ENCODE measurements at places on chromosomes 1 and 21.
A peak's percentile ranks its signal among the peaks of the same experiment; 100 is the strongest.

DNA sequence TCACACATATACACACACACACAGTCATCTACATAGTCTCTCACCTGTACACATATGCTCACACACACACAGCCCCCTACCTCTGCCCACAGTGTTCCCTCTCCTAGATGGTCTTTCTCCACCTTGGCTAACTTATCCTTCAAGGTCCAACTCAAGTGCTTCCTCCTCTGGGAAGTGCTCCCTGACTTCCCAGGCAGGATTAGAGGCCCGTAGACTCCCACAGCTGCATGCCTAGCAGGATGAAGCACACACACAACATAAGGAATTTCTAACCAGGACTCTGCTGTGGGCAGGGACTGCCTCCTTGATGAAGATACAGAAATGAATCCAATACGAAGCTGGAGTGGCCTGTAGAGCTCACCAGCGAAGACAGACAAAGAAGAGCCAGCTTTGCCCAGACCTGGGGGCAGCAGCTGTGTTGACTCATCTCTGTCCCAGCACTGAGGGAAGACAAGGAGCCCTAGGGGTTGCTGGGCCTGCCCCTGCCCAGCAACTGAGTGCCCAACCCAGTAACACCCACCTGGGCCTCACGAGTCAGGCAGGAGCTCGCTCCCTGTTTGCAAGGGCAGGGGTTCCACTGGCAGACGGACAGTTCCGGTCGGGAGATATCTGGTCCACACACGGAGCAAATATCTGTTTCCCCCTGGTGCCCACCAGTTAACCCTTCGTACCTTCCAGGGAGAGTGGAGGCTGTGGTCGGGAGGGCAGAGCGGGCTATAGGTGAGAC is 100.8 kb downstream of the DMRTB1 start:
- no peak for DNase-seq

DNA sequence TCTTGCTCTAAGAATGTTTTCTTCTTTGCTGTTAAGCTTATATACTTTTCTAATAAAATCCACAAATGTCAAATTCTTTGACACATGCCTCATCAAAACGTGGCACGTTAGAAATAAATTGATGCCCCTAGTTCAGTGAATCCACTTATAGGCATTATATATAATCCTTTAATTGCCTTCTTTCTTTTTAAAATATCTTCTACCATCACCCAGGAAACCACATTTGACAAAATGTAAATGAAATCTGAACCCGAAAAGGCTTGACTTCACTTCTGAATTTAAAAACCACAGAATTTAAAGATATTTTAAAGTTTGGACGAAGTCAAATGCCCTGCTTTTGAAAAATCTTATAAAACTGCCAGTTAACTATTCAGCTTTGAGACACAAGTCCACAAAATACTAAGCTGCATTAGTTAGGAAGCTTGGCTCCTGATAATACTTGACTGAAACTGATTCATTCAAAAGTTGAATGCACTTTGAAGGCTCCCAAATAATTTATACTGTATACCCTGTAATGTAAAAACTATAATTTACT is 22.4 kb upstream of the KIFAP3 start:
- no peak for DNase-seq

DNA sequence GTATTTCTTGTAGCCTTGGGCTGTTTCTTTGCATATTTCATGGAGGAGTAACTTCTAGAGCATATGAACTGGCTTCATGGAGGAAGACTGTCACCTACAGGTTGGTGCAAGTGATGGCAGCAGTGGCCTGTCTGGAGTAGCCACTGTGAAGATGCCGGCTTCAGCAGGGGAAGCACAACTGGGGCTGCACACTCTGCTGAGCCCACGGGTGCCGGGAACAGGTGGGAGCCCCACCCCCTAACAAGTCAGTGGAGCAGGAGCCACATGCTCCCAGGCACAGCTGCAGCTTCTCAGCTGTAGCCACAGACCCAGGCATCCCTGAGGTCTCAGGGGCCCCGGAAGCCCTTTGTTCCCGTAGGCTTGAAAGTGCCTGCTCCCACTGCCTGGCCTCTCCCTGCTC is 43.2 kb upstream of the C1orf185 start:
- peak; percentile 6 for DNase-seq

GRCh38 chr21:19508844-19509243 is 1105.3 kb upstream of the TMPRSS15 start:
- no peak for DNase-seq

DNA sequence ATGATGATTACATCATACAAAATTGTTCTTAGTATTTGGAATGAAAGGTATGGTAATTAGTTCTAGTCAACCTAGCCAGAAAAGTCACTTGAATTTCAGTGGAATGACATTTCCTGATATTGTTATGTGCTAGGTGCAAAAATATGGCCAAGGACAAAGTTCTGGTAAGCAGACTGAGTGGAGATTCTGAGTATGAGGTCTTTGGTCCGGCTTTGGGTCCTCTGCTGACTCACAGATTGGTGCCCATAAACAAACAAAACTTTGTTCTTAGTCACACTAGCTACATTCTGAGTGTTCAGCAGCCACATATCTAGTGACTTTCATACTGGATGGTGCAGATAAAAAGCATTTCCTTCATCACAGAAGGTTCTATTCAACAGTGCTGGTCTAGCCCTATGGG is 206.1 kb downstream of the ZNF648 start:
- DNase-seq = no peak

GRCh38 chr1:53657891-53658396 is 81.0 kb downstream of the GLIS1 start:
- DNase-seq = no peak

DNA sequence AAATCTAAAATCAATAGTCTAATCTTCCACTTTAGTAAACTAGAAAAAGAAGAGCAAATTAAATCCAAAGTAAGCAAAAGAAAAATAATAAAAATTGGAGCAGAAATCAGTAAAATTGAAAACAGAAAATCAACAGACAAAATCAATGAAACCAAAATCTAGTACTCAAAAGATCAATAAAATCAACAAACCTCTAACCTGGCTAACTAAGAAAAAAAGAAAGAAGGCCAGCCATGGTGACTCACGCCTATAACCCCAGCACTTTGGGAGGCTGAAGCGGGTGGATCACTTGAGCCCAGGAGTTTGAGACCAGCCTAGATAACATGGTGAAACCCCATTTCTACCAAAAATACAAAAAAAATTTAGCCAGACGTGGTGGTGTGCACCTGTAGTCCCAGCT is 22.8 kb downstream of the PDIK1L start:
- DNase-seq = no peak
